ENCODE measurements at places on chromosomes 7 and 10. TPM values are rescaled to one million over a fixed set of nuclear protein-coding genes. Genes with fewer than 3 reads are reported as not detected.

UTF1 gene
- total RNA-seq = not detected

HNRNPH3 gene
- total RNA-seq = 9.7 TPM

IFIT1 gene
- total RNA-seq = 19.7 TPM

SLC39A12 gene
- not detected for total RNA-seq

CUBN gene
- 0.88 TPM for total RNA-seq

RGR gene
- not detected for total RNA-seq

DNA sequence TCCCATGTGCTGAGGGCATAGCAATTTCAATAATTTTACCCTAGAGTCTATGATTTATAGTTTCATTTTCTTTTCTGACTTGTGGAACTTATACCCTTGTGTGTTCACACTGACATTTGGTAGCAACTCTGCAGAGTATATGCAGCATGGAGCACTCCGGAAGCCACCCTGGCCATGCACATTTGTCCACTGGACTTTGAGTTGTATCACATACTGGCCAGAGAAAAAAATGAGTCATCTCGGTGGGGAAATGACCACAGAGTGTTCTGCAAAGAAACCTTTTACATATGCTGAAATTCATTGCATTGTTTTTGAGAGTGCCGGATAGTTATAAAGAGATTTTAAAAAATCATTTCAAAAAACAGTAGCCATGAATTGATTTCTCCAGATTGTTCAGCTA lies 164.8 kb upstream of the COBL start:
- DNase-seq = no peak
- no peak overlapping the region for H3K4me3 ChIP-seq
- H3K4me1 ChIP-seq = no peaks in the 10 kb centered on the region
- H3K27me3 ChIP-seq = no peaks in the 10 kb centered on the region

- peak within 1 kb of the TSS; percentile 66 for H3K4me3 ChIP-seq
- H3K4me1 ChIP-seq = no peaks in the 10 kb centered on the region
- no peaks in the 10 kb centered on the region for H3K36me3 ChIP-seq
- no peak within 1 kb of the TSS for H3K27ac ChIP-seq
Measured at GRCh38 chr7:117873310-117874190, at the start of gene CTTNBP2. CTTNBP2 (minus strand) TSS chr7:117873441; CDS start chr7:117873415, 26 bp downstream.

DNA sequence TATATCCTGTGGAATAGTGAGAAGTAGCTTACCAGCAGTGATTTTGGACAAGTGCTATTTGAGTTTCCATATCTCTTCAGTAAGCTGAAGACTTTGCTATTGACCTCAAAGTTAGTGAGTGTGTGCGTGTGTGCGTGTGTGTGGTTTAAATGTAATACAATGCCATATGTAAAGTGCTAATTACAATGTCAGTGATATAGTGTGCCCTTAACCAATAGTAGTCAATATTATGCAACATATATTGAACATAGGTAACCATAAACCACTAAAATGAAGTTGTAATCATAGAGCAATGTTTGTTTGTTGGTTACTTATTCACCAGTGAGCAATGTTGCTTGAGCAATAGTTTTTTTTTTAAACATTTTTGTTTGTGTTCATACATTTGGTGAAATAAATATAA lies 309.4 kb downstream of the NXPH1 start:
- no peaks in the 10 kb centered on the region for H3K36me3 ChIP-seq
- no peak overlapping the region for H3K27ac ChIP-seq
- no peaks in the 10 kb centered on the region for H3K4me1 ChIP-seq
- no peak for DNase-seq

DNA sequence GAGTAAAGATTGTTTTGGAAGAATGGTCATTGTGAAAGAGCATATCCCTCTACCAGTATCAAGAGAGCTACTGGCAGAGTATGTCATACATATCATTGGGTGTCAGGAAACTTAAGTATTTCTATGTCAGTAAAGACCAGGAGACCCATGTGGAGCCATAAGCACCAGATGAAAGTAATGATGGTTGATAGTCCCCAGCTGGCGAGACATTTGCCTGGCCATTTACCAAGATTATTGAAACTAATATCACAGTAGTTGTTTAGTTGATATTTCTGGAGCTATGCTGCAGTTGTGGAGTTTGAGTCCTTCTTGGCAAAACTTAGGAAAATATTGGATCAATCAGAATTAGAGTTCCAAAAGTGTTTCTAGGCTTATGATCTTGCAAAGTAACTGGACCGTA lies 114.8 kb downstream of the SNX10 start:
- H3K4me3 ChIP-seq = no peak overlapping the region
- no peaks in the 10 kb centered on the region for H3K36me3 ChIP-seq

DNA sequence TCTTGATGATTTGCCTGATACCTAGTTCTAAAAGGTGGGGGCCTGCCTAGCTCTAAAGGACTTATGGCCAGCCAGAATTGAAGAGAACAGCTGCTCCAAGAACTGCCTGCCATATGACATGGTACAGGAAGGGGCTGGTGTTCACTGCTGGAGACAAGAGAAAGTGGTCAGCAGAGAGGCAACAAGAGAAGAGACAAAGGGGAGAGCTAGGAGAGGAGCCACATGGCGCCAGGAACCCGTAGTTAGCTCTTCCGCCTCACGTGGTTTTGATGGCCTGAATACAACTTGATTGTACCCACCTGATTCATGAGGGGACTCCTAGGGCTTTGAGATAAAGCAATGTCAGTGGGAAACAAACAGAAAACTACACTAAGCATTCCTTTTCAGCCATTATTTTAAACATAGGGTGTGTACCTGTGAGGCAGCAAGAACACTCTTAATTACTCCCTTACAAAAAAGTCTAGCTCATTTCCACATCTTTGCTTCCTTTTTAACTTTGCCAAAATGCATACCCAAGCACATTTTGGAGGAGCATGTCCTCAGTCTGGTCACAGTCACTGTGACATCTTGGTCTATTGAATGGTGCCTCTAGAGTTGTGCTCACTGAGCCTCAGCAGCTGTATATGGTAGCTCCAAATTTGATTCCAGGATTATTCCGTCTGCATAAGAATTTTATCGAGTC lies 71.6 kb downstream of the CCDC71L start:
- H3K36me3 ChIP-seq = no peaks in the 10 kb centered on the region
- DNase-seq = no peak
- H3K27ac ChIP-seq = no peak overlapping the region
- H3K27me3 ChIP-seq = no peaks in the 10 kb centered on the region
- H3K4me3 ChIP-seq = no peak overlapping the region
- H3K4me1 ChIP-seq = no peaks in the 10 kb centered on the region

- DNase-seq = no peak
- no peak overlapping the region for H3K4me3 ChIP-seq
- H3K27ac ChIP-seq = no peak overlapping the region
- H3K36me3 ChIP-seq = peaks cover 10% of the 10 kb centered on the region
Measured at GRCh38 chr10:124394583-124394982, 24.1 kb downstream of the OAT start.

DNA sequence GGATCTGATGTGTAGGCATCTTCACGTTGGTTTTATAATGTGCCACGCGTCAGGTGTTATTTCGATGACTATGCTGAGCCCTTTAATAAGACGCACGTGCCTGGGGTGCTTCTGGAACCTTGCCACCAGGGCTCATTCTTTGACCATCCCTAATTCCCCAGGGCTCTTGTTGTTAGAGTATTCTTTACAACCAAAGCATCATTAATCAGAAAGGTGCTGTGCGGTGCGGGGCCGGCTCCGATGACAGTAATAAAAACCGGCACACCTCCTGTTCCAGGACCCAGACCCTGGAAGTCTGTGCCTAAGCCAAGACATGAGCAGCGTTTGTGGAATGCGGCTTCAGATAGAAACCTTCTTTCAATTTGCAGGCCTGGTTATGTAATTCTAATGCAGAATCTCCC lies 58.4 kb downstream of the MGMT start:
- H3K27me3 ChIP-seq = no peaks in the 10 kb centered on the region
- H3K4me3 ChIP-seq = peak overlapping the region; percentile 34
- H3K36me3 ChIP-seq = no peaks in the 10 kb centered on the region
- no peak overlapping the region for H3K27ac ChIP-seq
- peak; percentile 97 for DNase-seq

GRCh38 chr10:71344993-71345480 lies 26.0 kb downstream of the SLC29A3 start:
- H3K4me1 ChIP-seq = no peaks in the 10 kb centered on the region
- no peak overlapping the region for H3K4me3 ChIP-seq
- H3K27me3 ChIP-seq = no peaks in the 10 kb centered on the region
- DNase-seq = no peak
- H3K36me3 ChIP-seq = no peaks in the 10 kb centered on the region

DNA sequence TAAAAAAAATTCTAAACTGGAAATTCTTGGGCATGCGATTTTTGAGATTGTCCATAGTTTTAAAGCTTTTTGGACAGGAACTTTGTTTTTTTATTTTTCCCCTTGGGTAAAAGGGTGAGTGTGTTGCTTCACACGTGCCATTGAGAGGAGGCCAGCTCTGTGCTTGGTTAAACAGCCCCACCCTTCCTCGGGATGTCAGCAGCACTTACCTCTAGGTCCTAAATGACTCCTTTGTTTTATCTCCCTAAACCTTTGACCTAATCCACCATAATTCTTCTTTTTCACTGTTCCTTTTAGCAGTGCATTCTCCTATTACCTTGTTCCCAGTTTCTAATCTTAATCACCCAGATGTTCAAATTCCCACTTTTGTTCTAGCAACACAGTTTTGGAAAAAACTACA lies 83.5 kb downstream of the SEMA3D start:
- DNase-seq = no peak
- peaks cover 6% of the 10 kb centered on the region for H3K4me1 ChIP-seq
- H3K27me3 ChIP-seq = peaks cover 32% of the 10 kb centered on the region
- no peak overlapping the region for H3K4me3 ChIP-seq

GRCh38 chr10:32298075-32298812 lies 48.7 kb downstream of the EPC1 start:
- H3K4me3 ChIP-seq = no peak overlapping the region
- H3K27ac ChIP-seq = peak overlapping the region; percentile 87
- peak; percentile 77 for DNase-seq

DNA sequence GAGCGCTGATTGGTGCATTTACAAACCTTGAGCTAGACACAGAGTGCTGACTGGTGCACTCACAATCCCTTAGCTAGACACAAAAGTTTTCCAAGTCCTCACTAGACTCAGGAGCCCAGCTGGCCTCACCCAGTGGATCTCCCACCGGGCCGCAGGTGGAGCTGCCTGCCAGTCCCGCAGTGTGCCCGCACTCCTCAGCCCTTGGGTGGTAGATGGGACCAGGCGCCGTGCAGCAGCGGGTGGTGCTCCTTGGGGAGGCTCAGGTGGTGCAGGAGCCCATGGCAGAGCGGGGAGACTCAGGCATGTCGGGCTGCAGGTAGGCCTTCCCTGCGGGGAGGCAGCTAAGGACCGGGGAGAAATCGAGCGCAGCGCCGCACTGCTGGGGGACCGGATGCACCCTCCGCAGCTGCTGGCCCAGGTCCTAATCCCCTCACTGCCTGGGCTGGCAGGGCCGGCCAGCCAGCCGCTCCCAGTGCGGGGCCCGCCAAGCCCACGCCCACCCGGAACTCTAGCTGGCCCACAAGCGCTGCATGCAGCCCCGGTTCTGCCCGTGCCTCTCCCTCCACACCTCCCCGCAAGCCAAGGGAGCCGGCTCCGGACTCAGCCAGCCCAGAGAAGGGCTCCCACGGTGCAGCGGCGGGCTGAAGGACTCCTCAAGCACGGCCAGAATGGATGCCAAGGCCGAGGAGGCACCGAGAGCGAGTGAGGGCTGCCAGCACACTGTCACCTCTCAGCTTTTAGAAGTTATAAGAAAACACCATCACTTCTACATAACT lies 128.9 kb downstream of the ZNF438 start:
- H3K27me3 ChIP-seq = no peaks in the 10 kb centered on the region
- H3K4me1 ChIP-seq = no peaks in the 10 kb centered on the region
- no peak for DNase-seq

DNA sequence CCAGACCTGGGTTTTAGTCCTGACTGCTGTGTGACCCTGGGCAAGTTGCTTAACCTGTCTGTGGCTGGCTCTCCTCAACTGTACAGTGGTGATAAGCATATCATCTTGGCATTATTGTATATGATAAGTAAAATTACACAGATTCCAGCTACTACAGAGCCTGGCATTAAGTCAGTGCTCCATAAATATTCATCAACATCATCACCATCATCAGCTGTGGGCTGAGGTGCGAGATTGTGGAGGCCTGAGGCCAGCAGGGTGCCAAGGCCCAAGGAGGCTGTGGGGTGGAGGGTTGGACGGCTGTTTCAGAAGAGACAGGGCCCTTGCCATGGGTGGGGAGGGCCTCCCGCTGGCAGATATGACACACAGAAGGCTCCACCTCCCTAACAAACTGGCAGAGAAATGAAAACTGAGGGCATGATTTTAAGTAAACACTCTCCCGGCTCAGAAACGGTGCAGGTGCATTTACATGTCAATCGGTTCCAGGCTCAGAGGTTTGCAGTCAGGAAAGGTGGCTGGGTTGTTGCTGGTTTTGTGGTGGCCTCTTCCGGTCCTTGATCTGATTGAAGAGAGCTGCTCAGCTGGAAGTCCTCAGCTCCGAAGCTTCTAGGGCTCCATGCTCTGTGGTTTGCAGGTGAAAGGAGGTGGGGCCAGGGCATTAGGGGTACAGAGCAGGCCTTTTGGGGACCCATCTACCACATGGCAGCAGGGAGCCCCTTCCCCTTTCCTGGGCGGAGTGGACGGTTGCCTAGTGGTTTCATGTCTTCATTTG lies 10.2 kb downstream of the CRYGN start:
- H3K36me3 ChIP-seq = no peaks in the 10 kb centered on the region
- peak overlapping the region; percentile 54 for H3K27ac ChIP-seq
- H3K4me1 ChIP-seq = peaks cover 45% of the 10 kb centered on the region

- H3K4me1 ChIP-seq = no peaks in the 10 kb centered on the region
- H3K36me3 ChIP-seq = no peaks in the 10 kb centered on the region
- H3K27me3 ChIP-seq = no peaks in the 10 kb centered on the region
- no peak for DNase-seq
- no peak overlapping the region for H3K27ac ChIP-seq
Measured at GRCh38 chr7:8923164-8923806, 489.9 kb downstream of the NXPH1 start.

DNA sequence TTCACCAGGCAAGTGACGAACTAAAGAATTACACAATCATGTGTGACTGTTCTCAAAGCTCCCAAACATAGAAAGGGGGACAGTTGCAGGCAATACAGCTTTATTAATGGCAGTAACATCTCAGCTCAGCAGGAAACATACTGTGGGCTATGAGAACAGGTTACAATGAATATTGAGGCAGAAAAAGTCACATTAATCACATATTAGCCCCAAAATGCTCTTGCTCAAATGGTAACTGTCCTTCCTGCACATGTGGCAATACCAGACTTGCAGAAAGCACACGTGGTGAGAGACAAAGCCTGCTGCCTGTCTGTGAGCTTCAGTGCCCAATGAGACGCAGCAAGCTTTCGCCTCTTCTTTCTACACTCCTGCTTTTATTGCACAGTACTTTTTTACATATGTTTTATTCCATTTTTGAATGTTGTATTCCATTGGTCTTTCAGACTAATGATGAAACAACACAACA lies 104.9 kb upstream of the ACBD5 start:
- no peak for DNase-seq
- H3K27ac ChIP-seq = no peak overlapping the region
- H3K36me3 ChIP-seq = no peaks in the 10 kb centered on the region
- H3K4me3 ChIP-seq = no peak overlapping the region
- no peaks in the 10 kb centered on the region for H3K27me3 ChIP-seq
